ENCODE measurements at places on chromosomes 12 and 14. TPM values are rescaled to one million over a fixed set of nuclear protein-coding genes. Genes with fewer than 3 reads are reported as not detected.

HAL gene
- 1.2 TPM for total RNA-seq

GPRC5A gene
- total RNA-seq, result 0.28 TPM

PTPRB gene
- total RNA-seq, result 7.8 TPM

KLHL33 gene
- total RNA-seq, result 0.31 TPM

DDX47 gene
- total RNA-seq, result 120 TPM

FBRSL1 gene
- total RNA-seq, result 67.5 TPM

YAF2 gene
- total RNA-seq, result 96.2 TPM

NUAK1 gene
- total RNA-seq, result 1.4 TPM

TSPAN11 gene
- total RNA-seq, result not detected

RBM19 gene
- 49.9 TPM for total RNA-seq

NKX2-1 gene
- total RNA-seq, result not detected

CLBA1 gene
- total RNA-seq, result 1.3 TPM

RASSF3 gene
- 63.4 TPM for total RNA-seq

WIF1 gene
- total RNA-seq, result not detected

DNA sequence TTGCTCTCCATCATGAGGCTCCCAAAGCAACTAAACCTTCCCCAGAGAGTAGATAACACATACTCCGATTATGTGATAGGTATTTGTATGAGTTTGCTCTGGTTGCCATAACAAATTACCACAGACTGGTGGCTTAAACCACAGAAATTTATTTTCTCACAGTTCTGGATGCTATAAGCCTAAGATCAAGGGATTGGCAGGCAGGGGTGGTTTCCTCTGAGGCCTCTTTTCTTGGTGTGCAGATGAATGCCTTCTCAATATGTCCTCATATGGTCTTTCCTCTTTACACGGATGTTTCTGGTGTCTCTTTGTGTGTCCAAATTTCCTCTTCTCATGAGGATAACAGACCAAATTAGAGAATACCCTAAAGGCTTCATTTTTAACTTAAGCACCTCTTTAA is 285.8 kb upstream of the GRIP1 start:
- DNase-seq, result peak; percentile 86

DNA sequence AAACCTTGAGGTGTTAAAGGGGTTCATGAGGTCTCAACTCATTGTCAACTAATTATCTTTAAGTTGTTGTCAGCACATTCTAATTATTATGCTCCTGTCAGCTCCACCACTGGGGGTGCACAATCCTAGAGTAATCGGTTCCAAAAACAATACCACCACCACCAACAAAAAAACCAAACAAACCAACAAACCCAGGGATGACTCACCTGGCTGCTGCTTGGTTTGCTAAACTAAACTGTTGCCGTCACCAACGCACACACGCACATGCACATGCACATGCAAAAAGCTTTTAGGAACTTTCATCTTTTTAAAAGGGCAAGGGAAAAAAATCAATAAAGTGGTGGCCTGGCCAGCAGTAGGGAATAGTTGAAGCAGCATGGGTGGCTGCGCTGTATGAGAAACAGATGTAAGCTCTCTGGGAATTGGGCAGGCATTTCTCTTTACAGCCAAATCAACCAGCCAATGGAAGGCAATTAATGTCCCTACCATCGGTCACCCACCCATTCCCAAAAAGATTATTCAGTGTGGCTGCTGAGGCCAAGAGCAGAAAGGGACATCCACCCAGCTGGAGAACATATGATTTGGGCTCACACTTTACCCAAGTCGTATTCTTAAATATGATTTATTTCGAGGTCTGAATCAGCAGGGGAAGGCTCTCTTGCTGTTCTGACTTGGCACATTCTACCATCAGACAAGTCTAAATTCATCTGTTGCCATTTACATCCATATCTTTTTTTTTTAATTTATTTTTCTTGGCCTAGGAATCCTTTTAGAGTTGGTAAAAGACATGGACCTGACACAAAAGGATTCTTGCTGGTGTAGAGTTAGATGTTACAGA is 20.0 kb downstream of the TMEM30B start:
- no peak for DNase-seq

DNA sequence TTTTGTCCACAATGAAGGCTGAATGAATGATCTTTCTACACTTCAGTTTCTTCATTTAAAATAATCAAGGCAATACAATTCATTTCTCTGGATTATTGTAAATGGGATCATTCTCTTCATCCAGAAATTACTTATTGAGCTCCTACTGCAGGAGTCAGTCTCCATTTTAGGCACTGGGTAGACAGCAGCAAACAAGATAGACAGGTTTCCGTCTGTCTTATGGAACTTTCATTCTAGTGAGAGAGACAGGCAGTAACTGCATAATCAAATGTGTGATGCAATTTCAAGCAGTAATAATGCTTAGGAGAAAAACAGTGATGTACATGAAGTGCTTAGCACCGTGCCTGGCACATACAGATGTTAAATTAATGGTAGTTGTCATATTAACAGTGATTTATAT is 118.9 kb downstream of the SUDS3 start:
- DNase-seq, result no peak

- DNase-seq, result no peak
These were observed 40.2 kb upstream of the NT5DC3 start for GRCh38 chr12:103881261-103881660.

DNA sequence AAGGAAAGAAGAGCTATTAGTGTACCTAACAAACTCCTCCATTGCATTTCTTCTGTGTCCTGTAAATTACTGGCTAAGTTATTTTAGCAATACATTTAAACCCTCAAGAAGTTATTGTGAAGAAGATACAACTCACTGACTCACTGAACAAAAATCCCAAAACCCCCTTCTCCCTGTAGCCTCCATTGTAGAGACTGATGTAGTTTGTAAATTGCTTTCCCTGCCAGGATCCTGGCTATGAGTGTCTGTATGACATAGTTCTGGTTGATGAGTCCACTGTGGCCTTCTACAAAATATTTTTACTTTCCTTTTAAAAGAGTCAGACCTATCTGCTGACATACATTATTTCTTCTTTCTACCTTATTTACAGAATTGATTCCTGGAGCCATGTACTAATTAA is 155.6 kb downstream of the SLC6A15 start:
- no peak for DNase-seq

GRCh38 chr14:44370727-44371126 is 136.4 kb downstream of the FSCB start:
- no peak for DNase-seq

DNA sequence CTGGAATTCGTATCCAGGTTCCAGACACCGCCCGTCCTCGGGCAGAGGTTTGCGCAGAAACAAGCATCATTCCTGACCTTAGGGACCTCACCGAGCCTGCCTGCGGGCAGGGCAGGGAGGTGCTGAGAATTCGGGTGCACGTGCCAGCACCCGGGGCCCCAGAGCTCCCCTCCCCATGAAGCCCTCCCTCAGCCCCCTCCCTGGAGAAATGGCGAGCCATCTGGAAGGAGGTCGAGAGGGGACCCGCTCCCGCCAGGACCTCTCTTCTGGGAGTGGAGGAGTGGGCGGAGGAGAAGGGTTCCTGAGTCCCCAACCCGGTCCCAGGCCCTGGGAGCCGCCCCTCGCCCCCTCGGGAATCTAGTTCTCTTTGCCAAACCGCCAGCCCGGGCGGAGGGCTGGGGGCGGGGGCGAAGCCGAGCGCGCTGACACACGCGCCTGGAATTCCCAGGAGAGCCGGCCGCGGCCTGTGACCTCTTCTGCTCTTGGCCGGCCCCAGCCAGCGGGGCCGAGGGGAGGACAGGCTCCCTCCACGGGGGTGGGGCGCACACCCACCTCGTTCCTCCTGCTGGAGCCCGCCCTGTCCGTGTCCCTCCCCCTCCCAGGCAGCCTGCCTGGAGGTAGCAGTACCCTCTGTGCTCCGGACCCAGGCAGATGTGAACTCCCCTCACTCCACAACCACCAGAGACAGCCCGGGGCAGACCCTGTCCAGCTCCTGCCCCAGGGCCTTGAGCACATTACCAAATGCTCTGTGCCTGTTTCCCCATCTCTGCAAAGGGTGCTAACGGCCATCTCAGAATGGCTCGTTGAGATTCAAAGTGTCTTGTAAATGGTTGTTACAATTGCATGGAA is 23.0 kb upstream of the GPR132 start:
- no peak for DNase-seq

DNA sequence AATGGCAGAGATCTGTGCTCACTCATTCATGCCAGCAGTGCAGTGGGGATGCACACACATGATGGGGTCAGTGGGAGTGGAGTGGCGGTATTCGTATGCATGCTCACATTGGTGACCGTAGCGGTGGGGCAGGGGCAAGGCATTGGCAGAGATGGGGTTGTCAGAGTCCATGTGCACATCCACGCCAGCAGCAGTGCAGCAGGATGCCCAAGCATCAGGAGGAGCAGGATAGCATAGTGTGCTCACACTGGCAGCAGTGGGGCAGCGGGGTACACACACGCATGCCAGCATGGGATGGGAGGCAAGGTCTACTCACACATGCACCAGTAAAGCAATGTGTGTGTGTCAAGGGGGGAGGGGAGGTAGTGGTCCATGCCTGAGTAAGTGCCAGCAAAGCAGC is 89.4 kb upstream of the GARIN6 start:
- DNase-seq, result no peak

- DNase-seq, result no peak
These were observed 130.8 kb upstream of the PTPRQ start for GRCh38 chr12:80313209-80313608.

DNA sequence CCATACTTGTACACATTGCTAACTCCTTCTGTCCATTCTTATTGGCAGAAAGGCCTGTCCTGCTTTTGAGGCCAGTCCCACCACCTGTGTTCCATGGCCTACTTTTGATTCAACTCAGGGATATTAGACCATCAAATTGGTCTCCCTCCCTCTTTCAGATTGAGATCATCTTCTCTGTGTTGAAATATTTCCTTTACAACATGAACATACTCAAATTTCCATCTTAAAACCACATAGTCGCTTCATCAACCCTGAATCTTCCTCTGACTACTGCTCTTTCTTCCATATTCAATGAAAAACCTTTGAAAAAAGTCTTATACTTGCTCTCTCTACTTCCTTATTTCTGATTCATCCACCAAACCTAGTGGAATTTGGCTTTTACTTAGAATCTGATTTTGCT is 34.9 kb downstream of the TRMT5 start:
- DNase-seq, result no peak

DNA sequence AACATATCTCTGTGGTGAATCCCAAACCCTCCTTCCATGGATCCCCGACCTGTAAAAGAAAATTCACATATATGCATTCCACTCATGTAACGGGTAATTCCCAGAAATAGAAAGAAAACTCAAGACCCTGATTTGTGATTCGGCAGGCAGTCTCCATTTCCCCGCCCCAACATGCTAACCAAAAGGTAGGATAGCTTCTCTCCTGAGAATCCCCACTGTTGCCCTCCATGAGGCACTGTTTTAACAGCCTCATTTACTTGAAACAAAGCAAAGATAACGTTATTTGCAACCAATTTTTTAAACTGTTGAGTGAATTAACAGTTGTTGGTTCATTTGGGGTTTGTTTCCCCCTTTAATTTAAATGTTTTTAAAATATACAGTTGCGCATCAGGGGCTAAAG is 774 bp upstream of the SLC2A13 start:
- peak; percentile 32 for DNase-seq

- no peak for DNase-seq
These were observed 85.3 kb downstream of the RFLNA start for GRCh38 chr12:124379938-124380754.

- DNase-seq, result no peak
These were observed 678.2 kb downstream of the NRXN3 start for GRCh38 chr14:78848234-78848820.

GRCh38 chr14:53501361-53502211 is 348.5 kb upstream of the DDHD1 start:
- no peak for DNase-seq

- DNase-seq, result no peak
These were observed 26.9 kb upstream of the TRAF3 start for GRCh38 chr14:102750376-102750775.

- DNase-seq, result no peak
These were observed 61.6 kb upstream of the GNPNAT1 start for GRCh38 chr14:52852810-52853521.

DNA sequence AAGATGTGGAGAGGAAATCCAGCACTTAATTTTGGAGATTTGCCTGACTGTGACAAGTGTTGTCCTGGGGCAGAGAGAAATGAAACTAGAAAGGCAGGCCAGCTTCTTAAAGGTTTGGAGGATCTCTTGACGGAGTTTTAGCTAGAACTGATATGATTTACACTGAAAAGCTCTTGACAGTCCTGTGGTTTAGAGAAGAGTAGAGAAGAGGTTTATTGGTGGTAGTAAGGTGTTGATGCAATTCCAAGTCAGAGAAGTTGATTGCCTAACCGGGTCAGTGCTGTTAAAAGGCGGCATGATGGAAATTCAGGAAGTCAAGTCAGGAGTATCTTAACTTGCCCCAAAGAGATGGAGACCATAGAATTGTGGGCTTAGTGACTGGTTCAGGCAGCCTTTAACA is 89.0 kb upstream of the TRAF3 start:
- DNase-seq, result no peak

- DNase-seq, result no peak
These were observed 61.8 kb downstream of the PIK3C2G start for GRCh38 chr12:18323159-18323558.

DNA sequence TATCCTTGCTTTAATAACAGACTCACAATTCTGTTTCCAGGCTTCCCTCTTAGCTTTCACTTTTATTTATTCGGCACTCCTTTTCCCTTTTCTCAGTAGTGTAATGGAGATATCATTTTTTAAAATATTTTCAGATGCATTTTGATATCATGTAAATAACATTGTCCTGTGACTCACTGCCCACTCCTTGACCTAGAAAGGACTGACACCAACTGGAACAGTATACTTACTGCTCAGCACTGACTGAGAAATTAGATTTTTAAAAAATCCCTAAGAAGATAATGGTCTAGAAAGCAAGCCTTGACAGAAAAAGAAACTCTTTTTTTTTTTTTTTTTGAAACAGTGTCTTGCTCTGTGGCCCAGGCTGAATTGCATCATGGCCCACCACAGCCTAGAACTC is 118.0 kb upstream of the FSCB start:
- DNase-seq, result no peak

DNA sequence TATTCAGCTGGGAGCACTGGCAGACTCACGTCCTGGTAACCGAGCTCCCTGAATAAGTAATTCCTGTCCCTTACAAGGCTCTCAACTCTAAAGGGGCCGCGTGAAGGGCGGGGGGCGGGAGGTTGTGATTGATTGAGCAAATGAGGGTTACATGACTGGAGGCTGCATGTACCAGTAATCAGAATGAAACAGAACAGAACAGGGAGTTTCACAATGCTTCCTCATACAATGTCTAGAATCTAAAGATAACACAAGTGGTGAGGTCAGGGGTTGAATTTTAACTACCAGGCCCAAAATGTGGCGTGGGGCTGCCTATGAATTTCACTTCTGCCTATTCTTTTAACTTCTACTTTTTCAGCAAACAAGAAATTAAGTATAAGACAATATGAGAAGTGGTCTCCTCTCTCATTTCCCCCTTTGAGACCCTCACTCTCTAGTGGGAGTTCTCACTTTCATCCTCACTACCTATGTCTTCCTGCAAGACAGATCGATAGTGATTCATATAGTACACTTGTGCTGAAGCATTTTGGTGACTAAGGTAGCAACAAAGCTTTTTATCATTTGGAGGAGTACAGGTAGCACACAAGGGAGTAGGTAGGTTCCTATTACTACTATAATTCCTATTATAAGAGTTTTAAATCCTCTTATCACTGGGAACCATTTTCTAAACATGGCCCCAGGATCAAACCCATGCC is 239.8 kb downstream of the KTN1 start:
- no peak for DNase-seq

Data from natural killer cell (primary cell).